EL (cell line): ENCODE measurements at places on chromosomes 11 and 22.

DNA sequence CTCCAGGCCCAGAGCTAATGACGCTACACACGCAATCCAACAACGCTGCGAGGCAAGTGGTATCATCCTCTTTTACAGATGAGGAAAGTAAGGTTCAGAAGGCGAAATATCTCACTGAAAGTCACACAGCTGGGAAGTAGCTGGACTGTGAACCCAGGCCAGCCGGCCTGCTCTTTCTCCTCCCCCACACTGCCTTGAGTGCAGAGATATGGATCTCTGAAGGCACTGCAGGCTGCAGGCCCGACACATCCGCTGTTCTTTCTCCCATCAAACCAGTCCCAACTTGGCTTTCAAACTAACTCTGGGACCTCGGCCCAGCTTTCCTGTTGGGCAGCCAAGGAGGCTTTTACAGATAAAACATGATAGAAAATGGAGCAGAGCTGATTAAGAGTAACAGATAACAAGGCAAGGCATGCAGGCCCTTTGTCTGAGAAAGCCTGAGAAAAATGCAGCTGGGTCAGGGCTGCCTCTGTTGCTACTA lies 64.0 kb upstream of the PTPRJ start:
- DNase-seq, result no peak

GRCh38 chr22:19982991-19983578 lies 33.5 kb downstream of the ARVCF start:
- no peak for DNase-seq

DNA sequence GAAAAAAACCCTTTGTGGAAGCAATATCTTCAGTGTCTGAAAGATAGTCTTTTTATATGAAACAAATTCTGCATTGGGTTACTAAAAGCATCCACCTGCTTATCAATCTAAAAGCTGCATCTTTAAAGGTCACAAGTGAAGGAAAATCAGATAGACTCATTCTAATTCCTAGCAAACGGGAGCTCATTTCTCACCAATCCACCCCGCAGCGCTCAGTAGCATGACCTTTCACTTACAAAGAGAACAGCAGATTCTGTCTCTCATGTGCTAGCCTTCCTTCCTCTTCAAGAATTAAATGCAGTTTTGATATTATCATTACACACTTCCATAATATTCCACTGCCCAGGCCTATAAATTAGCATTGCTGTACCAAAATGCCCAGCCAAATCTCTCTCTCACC lies 212.9 kb downstream of the CADM1 start:
- no peak for DNase-seq

GRCh38 chr11:66744485-66745355 lies 15.7 kb upstream of the SPTBN2 start:
- peak; percentile 77 for DNase-seq

- DNase-seq, result no peak
Measured at GRCh38 chr11:110077346-110077745, 15.8 kb upstream of the ZC3H12C start.

DNA sequence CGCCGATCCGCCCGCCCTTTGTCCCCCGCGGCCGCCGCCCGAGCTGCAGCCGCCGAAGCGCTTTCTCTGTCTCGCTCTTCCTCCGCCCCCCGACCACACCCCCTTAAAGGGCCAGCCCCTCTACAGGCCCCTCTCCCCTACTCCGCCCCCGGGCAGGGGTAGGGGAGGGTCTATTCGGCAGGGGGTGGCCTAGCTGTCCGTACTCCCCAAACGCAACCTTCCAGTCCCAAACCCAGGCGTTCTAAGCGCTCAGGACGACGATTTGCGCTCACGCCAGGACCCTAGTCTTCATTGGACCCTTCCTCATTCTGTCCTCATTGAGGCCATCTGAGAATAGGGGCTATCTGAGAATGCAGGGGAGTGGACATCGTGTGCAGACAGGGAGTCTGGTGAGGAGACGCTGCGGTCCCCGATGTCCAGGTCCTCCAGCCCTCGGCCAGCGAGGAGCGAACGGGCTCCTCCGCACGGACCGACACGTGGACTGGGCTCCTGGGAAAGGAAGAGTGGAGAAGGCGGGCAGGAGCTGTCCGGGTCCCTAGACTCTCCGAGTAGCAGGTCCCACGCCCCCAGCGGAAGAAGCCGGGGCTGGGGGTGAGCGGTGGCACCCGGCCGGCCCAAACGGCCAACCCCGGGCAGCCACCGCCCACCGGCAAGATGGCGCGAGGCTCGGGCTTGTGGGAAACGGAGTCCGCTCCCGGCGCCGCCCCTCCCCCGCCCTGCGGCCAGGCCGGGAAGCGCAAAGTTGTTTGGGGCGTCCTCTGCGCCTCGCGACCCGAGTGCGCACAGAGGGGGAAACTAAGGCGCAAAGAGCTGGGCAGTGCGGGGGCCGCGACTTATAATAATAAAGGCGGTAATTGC lies at the start of gene PPP1R14B:
PPP1R14B (minus strand) TSS at position 73 of the 858 bp plus-strand sequence. CDS start 270 bp downstream, outside the sequence.
- DNase-seq, result peak; percentile 86

- DNase-seq, result no peak
Measured at GRCh38 chr11:11513422-11513821, 108.4 kb downstream of the GALNT18 start.

DNA sequence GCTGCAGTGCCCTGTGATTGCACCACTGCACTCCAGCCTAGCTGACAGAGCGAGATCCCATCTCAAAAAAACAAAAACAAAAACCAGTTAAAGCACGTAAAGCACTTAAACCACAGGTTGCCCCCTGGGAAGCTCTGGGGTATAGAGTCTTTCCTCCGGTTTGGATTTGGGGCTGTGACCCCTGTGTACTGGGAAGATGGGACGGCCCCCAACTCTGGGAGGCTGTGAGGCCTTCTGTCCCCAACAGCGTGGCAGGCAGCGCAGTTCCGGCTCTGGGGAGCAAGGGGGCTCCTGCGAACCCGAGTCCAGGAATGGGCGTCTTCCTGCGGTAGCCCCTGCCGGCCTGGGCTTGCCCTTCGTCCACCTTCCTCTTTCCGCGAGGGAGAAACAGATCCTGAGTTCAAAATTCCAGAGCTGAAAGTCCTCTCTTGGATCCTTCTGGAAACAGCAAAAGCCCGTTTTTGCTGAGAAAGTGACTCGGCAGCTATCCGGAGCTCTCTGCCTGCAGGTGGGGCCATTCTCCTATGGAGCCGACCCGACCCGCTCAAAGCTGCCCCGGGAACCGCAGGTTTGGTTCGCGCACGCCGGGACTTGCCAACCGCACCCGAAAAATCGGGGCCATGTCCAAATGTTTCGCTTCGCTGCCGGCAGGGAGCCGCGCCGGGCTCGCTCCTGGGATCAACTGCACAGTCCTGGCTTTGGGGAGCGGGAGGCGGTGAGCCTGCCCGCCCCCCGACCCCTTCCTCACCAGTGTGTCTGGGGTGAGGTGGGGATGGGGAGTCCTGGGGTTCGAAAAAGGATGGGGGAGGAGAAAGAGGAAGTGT lies 36.3 kb upstream of the POLA2 start:
- peak; percentile 54 for DNase-seq

DNA sequence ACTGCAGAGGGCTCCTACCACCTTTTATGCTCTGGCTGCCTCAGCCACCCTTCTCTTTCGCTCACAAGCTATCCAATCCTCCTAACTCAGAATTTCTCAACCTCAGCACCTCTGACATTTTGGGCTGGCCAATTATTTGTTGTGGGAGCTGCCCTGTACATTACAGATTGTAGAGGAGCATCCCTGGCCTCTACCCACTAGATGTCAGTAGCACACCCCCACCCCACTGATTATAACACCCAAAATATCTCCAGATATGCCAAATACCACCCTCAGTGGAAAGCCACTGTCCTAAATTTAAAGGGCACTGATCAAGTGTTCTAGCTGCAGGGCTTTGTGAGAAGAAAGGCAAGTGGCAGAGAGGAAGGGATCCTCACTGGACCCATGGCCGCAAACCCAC lies 443.1 kb downstream of the SOX6 start:
- DNase-seq, result no peak

GRCh38 chr11:134701564-134702165 lies 289.6 kb upstream of the B3GAT1 start:
- DNase-seq, result no peak

DNA sequence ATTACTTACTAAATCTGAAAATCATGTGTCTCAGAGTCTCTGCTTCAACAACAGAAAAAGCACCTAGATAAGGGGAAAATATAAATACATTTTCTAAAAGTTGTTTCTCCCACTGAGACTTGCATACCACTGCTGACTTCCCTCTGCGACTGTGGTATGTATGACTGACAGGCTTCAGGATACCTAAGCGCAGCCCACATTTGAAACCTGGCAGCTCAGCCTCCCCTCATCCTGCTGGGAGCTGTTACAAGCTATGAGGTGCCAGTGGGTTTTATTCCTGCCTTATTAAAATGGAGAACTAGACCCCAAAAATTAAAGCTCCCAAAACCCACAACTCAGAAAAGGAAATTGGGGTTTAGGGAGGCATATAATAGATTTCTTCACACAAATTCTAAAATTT lies 133.6 kb downstream of the RAB38 start:
- DNase-seq, result no peak
